ENCODE measurements at places on chromosomes 2 and 18.

GRCh38 chr2:79789811-79790210 lies 277.0 kb downstream of the CTNNA2 start:
- no peak for DNase-seq

DNA sequence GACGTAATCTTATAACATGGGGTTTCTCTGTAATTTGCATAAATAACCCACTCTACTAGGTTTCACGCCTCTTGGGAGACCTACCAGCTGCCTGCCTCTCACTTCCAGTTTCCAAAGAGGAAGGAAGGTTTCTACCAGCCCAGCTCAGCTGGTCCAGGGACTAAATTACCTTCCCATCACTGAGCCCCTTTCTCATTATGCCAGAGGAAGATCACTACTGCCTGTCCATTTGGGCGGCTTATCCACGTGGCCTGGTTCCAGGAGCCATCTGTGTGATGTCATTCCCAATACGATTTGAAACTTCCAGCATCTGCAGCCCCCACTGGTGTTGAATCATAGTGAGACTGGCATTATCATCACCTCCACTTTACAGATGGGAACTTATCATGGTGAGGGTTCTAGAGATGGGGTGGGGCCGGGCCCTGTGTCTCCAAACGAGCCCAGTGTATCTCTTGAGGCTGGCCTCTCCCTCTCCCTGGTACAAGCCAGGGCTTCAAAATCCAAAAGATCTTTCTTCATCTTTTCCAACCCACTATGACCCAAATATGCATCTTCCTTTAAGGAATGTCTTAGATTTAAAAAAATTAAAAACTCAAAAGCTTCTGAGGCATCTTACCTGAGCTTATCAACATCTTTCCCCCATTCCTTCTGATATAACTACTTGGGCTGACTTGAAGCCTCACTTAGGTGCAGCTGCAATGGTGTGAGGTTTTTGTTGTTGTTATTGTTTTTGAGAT lies 140.8 kb downstream of the DDX1 start:
- no peak for DNase-seq

DNA sequence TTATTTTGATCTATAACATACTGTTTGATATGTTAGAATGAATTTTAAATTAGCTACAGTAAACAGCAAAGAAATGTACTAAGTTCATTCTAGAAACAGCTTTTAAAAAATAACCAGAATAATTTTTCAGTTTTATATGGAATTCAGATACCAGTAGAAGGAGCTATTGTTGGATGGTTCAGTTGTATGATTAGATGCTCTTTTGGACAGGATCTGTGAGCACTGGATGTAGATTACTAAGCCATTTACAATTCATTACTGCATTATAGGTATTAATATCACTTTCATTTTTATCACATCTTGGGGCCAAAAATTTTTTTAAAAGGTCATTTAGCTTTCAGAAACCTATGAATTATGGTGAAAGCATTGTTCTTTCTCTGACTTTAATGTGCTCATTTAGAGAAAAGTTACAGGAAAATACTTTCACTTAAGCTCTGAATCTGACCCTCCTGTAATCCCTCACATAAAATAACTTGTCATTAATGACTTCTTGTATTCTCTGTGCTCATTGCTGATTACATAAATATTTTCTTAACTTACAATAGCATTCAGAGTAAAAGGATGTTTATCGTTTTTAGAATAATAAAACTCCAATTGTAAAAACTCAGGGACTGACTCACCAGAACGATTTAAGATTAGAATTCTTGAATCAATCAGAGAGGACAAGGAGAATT lies 750.2 kb downstream of the SLC4A3 start:
- DNase-seq, result no peak

GRCh38 chr2:10834068-10834655 lies 21.6 kb upstream of the PDIA6 start:
- no peak for DNase-seq

- no peak for DNase-seq
These were observed 210.2 kb downstream of the MREG start for GRCh38 chr2:215803150-215803549.

DNA sequence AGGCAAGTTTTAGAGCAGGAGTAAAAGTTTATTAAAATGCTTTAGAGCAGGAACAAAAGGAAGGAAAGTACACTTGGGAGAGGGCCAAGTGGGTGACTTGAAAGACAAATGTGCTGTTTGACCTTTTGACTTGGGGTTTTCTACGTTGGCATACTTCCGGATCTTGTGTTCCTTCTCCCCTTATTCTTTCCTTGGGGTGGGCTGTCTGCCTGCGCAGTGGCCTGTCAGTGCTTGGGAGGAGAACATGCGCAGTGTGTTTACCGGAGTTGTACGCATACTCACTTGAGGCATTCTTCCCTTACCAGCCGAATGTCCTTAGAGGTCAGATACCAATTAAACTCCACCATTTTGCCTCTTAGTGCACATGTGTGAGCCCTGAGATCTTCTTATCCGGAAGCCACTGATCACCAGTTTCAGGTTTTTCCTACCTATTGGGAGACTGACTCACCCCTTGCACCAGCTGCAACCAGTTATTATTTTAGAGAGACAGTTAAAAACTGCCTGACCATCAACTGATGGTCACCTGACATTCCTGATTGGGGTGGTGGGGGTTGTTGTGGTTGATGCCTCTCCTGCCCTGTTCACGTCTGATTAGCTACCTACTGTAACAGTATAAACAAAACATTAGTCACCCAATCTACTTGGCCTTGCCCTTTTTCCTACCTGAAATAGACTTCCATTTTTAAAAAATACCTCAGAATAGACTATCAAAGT lies 67.5 kb downstream of the NYAP2 start:
- no peak for DNase-seq

DNA sequence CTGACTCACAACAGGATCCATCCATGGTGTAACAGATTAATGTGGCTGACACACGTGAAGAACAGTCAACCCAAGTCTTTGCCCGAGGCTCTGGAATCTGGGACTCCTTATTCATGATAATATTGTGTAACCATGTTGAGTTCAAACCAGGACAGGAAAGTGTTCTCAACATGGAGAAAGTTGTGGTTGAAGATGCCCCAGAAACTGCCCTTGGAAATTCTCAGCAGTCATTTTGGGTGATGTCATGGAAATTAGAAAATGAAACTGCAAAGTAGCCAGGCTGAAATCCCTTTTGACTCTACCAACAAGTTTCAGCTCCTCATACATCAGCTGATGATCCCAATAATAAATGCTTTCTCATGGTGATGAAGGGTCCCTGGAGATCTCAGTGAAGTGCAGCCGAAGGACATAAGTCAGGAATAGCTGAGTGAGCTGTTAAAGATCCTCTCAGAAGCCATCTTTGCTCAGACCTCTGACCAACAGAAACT lies 307.7 kb downstream of the TNS1 start:
- no peak for DNase-seq

- DNase-seq, result no peak
These were observed 104.7 kb upstream of the CDCA7 start for GRCh38 chr2:173249661-173250641.

- DNase-seq, result peak; percentile 9
These were observed 40.0 kb downstream of the DNMT3A start for GRCh38 chr2:25301453-25302352.

- no peak for DNase-seq
These were observed 28.2 kb upstream of the CYRIA start for GRCh38 chr2:16693854-16694253.

DNA sequence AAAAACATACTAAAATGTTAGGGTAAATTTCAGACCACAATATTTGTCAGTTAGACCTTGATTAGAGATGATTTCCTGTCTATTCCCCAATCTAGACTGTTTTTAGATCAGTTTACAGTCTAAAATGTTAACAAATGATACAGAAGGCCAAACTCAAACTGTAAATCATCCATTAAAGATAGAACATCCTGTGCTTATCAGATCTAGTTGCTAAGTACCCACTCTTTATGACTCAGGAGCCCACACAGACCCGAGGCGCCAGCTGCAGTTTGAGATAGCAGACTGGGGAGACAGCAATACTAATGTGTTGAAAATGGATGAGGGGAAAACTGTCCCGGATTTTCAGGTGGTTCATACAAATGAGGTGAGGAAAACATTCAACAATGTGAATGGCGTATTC lies 113.3 kb downstream of the SCG2 start:
- DNase-seq, result peak; percentile 42

GRCh38 chr2:148658807-148659722 lies 14.5 kb downstream of the EPC2 start:
- DNase-seq, result no peak

DNA sequence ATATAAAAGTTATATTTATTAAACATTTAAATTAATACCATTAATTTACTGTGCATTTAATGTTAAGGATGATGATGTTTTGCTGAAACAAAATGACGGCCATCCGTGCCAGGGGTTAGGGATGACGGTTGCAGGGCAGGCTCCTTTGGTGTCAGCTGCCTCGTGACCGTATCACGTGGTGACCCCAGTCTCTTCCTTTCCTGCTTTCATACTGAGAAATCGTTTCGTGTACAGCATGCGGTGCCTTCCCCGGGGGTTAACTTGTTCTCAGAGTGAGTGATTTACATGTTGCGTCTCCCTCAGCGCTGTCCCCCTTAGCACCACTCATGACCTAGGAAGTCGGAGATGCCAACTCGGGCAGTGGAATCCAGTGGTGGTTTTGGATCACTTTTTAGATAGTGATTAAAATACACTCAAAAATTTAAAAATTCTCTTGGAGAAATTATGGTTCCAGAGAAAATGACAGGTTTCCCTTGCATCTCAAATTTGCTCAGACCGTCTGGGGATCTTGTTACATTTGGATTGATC lies 290.8 kb downstream of the GBX2 start:
- no peak for DNase-seq

GRCh38 chr2:121147766-121148165 lies 137.2 kb downstream of the TFCP2L1 start:
- DNase-seq, result no peak

GRCh38 chr2:236337465-236338325 lies 73.5 kb upstream of the ASB18 start:
- no peak for DNase-seq

- DNase-seq, result no peak
These were observed 106.5 kb upstream of the MAP3K20 start for GRCh38 chr2:172969166-172969565.

DNA sequence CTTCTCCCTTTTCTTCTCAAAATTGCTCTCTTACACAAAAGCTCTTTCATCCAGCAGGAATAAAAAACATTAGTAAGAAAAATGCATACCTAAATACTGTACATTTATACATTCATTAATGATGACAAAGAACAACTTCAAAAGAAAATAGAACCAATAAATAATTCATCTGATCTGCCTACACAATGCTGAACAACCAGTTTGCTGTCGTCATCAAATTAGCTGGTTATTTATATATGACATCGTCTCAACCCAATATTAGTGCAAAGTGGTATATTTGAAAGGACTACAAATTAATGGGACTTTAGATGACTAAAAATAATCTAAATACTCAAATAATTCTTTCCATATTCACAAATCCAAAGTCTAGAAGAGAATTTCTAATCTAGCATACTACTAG lies 24.8 kb upstream of the VIT start:
- DNase-seq, result no peak

- DNase-seq, result no peak
These were observed 33.5 kb upstream of the OTOF start for GRCh38 chr2:26511466-26511865.

DNA sequence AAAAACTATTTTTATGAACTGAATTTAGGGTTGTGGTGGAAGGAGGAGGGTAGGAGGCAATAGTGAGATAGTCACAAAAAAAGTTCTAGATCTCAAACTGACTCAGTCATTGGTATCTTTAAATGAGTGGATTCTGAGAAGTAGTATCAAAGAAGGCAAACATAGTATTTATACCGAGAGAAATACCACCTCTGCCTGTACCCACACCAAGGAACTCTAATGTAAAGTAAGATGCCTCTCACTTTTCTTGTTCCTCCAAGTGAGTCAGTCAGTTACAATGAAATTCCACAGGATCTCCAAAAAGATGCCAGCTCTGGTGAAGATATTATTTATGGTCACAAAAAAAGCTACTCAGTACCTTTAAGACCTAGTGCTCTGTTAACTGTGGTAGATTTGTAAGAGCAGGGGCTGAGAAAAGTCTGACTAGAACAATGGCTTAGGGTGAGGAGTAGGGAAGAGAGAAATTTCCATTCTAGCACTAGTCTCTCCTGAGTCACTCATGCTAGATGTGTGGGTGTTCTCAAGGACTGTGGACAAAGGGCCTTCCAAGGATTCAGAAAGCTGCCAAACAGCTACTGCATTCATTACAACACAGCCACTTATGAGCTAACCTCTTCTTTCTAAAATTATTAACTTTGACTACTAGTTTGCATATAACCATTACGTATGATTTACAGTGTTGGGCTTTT lies 36.3 kb downstream of the YWHAQ start:
- DNase-seq, result no peak

DNA sequence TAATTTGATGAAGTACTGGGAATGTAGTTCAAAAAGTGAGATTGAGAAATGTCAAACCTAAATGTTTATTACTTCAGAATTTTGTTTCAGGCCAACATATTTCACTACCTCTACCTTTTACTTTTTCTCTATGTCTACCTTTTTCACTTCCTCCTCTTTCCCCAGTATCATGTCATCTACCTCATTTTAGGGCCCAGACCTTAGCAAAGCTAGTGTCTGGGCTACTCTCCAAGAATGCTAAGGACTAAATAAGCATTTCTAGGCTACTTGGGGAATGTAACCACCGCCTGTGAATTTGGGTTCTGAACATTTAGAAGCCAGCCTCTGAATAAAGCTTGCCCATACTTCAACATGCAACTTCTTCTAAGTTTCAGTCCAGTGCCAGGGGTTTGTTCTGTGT lies 330.4 kb downstream of the SLC4A3 start:
- no peak for DNase-seq

- DNase-seq, result no peak
These were observed 371.9 kb upstream of the KCNH7 start for GRCh38 chr2:163210430-163210918.

DNA sequence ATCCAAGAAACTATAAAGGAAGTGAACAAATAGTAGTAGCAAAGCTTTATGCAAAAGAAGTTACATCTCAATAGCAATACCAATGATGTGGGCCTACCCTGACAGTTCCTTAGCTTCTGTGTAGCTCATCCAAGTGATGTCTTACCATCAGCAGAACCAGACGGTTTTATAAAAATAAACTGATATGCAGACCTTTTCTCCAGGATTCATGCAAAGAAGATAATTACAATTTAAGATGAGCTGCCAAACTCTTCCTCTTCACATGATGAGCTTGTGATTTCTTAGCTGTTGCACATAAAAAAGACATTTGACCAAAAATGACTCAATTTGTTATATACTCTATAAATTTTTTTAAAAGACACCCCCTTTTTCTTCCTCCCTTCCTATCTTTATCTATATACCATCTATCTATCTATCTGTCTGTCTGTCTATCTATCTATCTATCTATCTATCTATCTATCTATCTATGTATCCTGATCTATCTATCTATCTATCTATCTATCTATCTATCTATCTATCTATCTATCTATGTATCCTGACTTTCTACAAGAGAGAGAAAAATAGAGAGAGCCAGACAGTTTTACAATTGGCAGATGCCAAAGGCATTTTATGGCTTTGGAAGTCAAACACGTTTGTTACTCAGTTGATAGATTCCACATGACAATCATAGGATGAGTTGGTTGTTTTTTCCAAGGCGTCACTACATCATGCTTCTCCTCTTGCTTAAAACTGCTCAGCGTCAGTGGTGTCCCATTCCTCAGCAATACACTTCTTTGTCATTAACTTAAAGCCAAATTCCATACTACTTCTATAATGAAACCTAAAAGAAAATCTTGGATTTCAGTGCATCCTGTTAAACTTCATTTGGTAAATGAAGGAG lies 65.9 kb upstream of the ACTR3 start:
- DNase-seq, result no peak

GRCh38 chr18:11946756-11947155 lies 34.6 kb upstream of the IMPA2 start:
- DNase-seq, result peak; percentile 88

- DNase-seq, result no peak
These were observed 166.5 kb upstream of the COPS8 start for GRCh38 chr2:236919209-236919608.

GRCh38 chr2:82139979-82140611 lies 1835.5 kb upstream of the LRRTM1 start:
- no peak for DNase-seq

All from GF-D8 (cell line).